Lower leg skin (tissue), 4 donors: ENCODE measurements at places on chromosomes 3 and 15.

- no peak for DNase-seq
Observed at GRCh38 chr15:95259965-95260364, 1028.6 kb downstream of the MCTP2 start.

DNA sequence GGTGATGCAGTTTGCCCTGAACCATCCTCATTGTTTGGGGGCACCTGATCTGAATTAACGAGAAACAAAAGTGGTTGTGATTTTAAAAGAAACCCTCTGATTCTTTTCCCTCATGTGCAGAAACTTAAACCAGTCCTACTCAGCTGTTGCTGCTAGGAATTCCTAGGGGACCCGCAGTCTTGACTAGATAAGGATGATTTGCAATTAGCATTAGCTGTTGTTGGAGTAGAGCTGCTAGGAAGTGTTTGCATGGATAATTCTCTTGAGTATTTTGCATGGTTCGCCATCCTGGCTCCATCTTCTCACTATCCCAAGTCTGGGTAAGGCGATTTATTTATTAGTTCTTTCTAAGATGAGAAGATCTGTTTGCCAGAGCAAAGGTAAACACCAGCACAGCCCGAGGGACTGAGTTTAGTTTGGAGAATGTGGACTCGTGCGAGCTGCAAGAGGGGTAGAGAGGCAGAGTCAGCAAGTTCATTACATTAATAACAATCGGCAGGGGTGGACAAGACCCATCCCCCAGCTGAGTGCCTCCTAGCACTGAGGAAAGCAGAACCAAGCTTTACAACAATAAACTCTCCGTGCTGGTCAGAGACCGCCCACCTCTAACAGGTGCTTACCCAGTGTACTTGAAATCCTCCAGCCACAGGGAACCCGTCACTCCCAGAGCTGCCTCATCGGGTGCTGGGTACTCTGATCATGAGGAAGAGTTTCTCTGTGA lies 4.1 kb downstream of the FGD5 start:
- DNase-seq, result no peak

- no peak for DNase-seq
Observed at GRCh38 chr15:75008629-75009326, 13.4 kb downstream of the SCAMP5 start.

DNA sequence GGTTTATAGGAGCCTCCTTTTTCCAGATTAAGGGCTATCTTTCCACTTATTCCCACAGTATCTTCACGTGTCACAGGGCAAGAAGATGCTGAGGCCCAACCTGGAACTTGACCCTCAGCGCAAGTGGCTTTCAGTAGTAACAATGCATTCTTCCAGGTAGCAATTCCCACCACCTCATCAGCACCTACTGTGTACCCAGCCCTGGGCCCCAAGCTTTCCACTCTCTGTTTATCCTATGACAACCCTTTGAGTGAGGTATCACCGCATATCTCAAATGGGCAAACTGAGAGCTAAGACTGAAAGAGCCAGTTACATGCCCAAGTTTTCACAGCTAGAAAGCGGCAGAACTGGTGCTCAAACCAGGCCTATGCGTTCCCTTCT lies 88.2 kb downstream of the CPN2 start:
- no peak for DNase-seq

DNA sequence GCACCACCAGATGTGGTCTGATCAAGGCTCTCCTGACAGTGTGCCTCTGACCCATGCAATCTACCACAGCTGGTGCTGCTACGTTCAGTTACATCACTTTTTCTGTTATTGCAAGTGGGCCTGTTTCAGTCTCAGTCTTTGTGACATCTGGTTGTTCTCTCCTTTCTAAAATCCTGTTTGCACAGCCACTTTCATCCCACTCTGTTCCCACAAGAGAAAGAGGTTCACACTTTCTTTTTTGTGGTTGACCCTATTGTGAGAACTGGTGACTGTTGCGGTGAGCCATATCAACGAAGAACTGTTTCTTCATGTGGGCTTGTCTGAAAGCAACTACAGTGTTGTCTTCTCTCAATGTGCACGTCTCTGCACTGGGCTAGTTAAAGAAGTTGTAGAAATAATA lies 342.8 kb upstream of the ARPP21 start:
- no peak for DNase-seq
